BJ (cell line): ENCODE measurements at places on chromosomes 16 and 17.

GRCh38 chr17:67164302-67164701, 80.7 kb downstream of the HELZ start:
- DNase-seq = no peak

GRCh38 chr16:24670623-24671454, 58.6 kb upstream of the TNRC6A start:
- DNase-seq = no peak

DNA sequence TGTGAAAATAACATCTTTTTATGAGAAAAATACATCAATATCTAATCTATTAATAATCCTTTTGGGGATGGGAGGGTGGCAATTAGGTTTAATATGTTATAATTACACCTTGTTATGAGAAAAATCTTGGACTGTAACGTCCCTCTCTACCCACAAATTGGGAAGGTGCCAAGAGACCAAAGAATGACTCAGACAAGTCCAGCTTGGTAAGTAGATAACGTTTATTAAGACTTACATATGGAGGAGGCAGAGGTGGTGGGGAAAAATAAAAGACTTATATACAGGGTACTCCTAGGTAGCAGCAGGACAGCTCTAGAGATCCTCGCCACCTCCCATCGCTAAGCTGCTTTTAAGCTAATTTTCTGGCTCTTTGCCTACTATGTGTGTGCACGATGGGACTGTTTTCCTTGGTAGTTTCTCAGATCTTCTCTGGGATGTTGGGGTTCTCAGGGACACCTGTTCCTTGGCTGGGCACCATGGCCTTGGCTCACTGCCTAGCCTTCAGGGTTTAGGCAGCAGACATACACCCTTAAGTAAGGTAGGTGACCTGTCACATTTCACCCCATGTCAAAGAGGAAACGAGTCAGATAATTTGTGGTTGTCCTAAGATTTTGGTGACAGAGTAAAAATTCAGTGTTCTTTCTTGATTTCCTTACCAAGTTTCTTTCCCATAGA, 31.5 kb downstream of the RBL2 start:
- DNase-seq = no peak

DNA sequence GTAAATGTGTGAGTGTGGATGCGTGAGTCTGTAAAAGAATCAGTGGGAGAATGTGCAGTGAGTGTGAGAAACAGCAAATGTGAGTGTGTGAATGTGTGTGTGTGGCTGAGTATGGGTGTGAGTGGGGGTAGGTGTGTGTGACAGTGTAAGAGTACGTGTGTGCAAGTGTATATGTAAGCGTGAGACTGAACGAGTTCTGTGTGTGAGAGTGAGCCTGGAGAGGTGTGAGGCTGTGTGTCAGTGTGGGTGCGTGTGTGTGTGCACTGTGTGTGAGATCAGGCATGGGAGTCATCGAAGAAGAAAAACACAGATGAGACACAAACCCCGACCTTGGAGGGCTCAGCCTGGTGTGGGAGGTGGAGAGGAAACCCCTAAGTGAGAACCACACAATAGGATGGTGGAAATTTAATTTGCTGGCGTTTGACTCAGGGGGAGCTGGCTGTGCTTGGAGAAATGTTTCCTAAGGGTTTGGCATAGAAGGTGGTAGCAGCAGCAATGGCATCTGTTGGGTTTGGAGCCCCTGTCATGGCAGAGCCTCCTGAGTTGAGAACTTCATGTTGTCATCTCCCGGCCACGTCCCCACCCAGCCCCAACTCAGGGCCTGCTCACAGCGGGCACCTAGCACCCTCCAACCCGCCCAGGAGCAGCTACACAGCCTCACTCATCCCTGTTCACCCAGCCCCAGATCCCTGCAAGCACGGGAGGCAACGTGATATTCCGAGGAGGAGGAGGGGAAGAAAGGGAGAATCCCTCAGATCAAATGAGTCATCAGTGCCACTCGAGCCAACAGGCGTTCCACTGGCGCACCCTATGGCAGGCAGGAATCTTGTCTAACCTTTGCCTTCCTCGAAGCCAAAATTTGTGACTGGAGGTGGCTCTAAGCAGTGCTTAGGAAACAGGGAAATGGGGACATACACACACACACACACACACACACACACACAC, 14.3 kb upstream of the NUBP1 start:
- DNase-seq = no peak

DNA sequence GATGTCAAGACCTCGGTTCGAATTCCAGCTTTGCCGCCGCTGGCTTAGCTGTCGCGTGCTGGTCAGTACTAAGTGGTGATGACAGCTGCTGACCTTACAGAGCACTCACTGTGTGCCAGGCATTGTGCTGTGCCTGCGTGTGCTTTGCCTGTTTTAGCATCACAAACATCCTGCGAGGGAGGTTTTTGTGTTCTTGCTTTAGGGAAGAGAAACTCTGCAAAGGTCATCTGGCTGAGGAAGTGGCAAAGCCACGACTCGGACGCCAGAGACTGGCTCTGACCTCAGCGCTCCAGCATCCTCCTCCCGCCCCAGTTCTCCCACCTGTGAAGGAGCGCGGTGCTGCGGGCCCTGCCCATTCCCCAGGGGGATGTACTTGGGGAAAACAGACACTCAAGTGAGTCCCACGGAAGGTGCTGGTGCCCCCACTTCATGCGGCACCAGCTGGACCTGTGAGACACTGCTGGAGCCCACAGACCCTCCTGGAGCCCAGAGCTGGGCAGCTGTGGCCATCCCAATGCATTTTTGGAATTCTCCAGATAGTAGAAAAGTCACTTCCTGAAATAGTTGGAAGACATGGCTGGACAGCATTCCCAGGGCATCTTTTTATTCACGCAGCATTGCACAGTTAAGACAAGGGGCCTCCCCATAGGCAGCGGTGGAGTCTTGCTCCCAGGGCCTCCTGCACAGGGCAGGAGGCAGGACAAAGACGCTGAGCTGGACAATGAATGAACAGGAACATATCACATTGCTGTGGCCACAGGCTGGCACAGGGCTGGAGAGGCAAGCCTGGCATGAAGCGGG, 20.0 kb upstream of the HERPUD1 start:
- no peak for DNase-seq

GRCh38 chr16:20931066-20931600, 30.6 kb downstream of the LYRM1 start:
- no peak for DNase-seq
